Activated T-cell treated with anti-CD3 and anti-CD28 coated beads, Interleukin-2, amount 50 U/mL, for 72 hours (primary cell): ENCODE measurements at places on chromosomes 1 and 21. TPM values are rescaled to one million over a fixed set of nuclear protein-coding genes. Genes with fewer than 3 reads are reported as not detected.

DNA sequence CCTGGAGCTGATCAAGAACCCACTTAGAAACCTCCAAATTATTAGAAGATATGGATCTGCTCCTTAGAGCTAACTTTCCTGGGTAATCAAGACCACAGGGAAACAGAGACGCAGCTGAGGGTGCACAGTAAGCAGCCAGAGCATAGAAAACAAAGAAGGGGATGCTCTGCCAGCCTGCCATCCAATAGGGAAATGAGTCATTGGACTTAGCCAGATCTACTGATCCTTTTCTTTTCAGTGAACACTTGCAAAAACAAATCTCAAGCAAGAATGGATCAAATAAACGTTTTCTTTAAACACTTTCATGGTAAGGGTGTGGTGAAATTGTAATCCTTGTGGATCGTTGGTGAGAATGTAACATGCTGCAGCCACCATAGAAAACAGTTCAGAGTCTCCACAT, 474.0 kb downstream of the LTN1 start:
- H3K36me3 ChIP-seq, result no peaks in the 10 kb centered on the region
- no peaks in the 10 kb centered on the region for H3K4me1 ChIP-seq
- no peaks in the 10 kb centered on the region for H3K27me3 ChIP-seq
- no peak for DNase-seq
- H3K27ac ChIP-seq, result no peak overlapping the region
- no peak overlapping the region for H3K4me3 ChIP-seq

DNA sequence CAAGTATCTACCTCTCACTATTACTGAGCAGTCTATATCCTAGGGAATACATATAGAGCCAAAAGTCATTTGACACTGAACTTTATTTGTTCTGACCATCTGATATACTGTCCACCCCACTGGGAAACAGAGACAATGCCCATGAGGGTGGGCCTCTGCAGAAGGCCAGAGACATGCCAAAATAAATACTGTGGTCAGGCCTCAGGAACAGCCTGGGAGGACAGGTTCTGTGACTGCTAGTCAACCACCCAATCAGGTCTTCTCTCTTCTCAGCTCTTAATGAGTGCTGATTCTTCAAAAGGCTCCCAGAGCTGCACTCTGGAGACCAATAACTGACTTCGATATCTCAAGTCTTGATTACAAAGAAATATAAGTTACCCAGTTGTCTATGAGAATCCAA, 5.5 kb upstream of the ANKRD35 start:
- no peaks in the 10 kb centered on the region for H3K36me3 ChIP-seq
- no peak overlapping the region for H3K4me3 ChIP-seq
- no peak overlapping the region for H3K27ac ChIP-seq
- peaks cover 4% of the 10 kb centered on the region for H3K4me1 ChIP-seq

GRCh38 chr1:205172729-205173366, 38.7 kb downstream of the DSTYK start:
- H3K4me1 ChIP-seq, result peaks cover 41% of the 10 kb centered on the region
- H3K27me3 ChIP-seq, result no peaks in the 10 kb centered on the region
- DNase-seq, result no peak
- H3K36me3 ChIP-seq, result peaks cover 13% of the 10 kb centered on the region
- peak overlapping the region; percentile 52 for H3K4me3 ChIP-seq

GRCh38 chr1:8015809-8016165, 10.3 kb downstream of the ERRFI1 start:
- no peak overlapping the region for H3K27ac ChIP-seq
- H3K36me3 ChIP-seq, result no peaks in the 10 kb centered on the region
- peaks cover 9% of the 10 kb centered on the region for H3K4me1 ChIP-seq
- DNase-seq, result no peak
- no peak overlapping the region for H3K4me3 ChIP-seq

GRCh38 chr1:41484402-41485241, at the start of gene EDN2:
TSS of gene EDN2 (minus strand) at chr1:41484683. CDS start at chr1:41484601, 82 bp downstream.
- H3K27me3 ChIP-seq, result peaks cover 30% of the 10 kb centered on the region
- no peak within 1 kb of the TSS for H3K27ac ChIP-seq
- no peak for DNase-seq
- H3K36me3 ChIP-seq, result no peaks in the 10 kb centered on the region
- H3K4me1 ChIP-seq, result peaks cover 9% of the 10 kb centered on the region

DNA sequence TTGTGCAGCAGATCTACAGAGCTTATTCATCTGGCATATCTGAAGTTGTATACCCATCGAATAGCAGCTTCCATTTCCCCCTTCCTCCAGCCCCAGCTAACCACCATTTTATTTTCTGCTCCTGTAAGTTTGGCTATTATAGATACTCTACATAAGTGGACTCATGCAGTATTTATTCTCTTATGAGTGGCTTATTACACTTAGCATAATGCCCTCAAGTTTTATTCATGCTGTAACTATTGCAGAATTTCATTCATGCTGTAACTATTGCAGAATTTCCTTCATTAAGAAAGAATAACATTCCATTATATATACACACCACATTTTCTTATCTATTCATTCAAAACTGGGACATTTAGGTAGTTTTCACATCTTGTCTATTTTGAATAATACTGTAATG, 30.5 kb upstream of the IFI16 start:
- DNase-seq, result no peak
- H3K36me3 ChIP-seq, result peaks cover 19% of the 10 kb centered on the region
- no peak overlapping the region for H3K4me3 ChIP-seq
- H3K27ac ChIP-seq, result no peak overlapping the region
- H3K4me1 ChIP-seq, result peaks cover 13% of the 10 kb centered on the region
- H3K27me3 ChIP-seq, result peaks cover 13% of the 10 kb centered on the region

GRCh38 chr1:150236614-150237100, 745 bp upstream of the ANP32E start:
- peaks cover 2% of the 10 kb centered on the region for H3K36me3 ChIP-seq
- no peak overlapping the region for H3K27ac ChIP-seq
- no peaks in the 10 kb centered on the region for H3K27me3 ChIP-seq
- no peak overlapping the region for H3K4me3 ChIP-seq
- peaks cover 19% of the 10 kb centered on the region for H3K4me1 ChIP-seq

DNA sequence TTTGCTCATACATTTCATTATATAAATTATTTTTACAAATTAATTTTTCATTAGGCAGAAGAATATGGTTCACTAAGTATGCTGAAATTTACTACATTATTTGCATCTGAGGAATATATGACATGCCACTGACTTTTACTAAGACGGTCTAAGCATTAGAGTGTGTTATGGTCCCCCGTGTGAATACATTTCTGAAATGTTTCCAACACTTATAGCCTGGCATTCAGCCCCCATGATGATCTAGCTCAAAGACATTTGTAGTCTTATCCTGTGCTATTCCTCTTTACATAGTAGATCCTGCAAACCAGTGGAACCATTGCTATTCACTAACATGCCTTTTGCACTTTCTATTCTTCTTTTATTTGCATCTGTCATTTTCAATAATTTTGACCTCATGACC, 1878.0 kb downstream of the MRPL39 start:
- no peak overlapping the region for H3K27ac ChIP-seq
- H3K27me3 ChIP-seq, result no peaks in the 10 kb centered on the region
- no peaks in the 10 kb centered on the region for H3K36me3 ChIP-seq
- no peak overlapping the region for H3K4me3 ChIP-seq

- no peaks in the 10 kb centered on the region for H3K4me1 ChIP-seq
- no peak overlapping the region for H3K4me3 ChIP-seq
- no peaks in the 10 kb centered on the region for H3K27me3 ChIP-seq
- peak; percentile 7 for DNase-seq
- H3K36me3 ChIP-seq, result peaks cover 11% of the 10 kb centered on the region
Observed at GRCh38 chr1:173255214-173255813, 48.2 kb upstream of the TNFSF4 start.

GRCh38 chr1:94624203-94624602, 82.6 kb upstream of the F3 start:
- DNase-seq, result no peak
- H3K27me3 ChIP-seq, result peaks cover 7% of the 10 kb centered on the region
- H3K4me3 ChIP-seq, result no peak overlapping the region
- H3K27ac ChIP-seq, result no peak overlapping the region
- H3K36me3 ChIP-seq, result no peaks in the 10 kb centered on the region

Gene LRRN2
- not detected for total RNA-seq

Gene MROH7
- total RNA-seq, result 0.39 TPM

Gene PLEKHN1
- total RNA-seq, result 1.9 TPM
